CD4-positive, alpha-beta memory T cell (primary cell): ENCODE measurements at places on chromosomes 12 and 14. TPM values are rescaled to one million over a fixed set of nuclear protein-coding genes. Genes with fewer than 3 reads are reported as not detected.

- DNase-seq = no peak
These were observed 21.5 kb downstream of the CACNA2D4 start for GRCh38 chr12:1896964-1897363.

GRCh38 chr14:55752580-55753390 is 172.8 kb downstream of the KTN1 start:
- no peak for DNase-seq

DNA sequence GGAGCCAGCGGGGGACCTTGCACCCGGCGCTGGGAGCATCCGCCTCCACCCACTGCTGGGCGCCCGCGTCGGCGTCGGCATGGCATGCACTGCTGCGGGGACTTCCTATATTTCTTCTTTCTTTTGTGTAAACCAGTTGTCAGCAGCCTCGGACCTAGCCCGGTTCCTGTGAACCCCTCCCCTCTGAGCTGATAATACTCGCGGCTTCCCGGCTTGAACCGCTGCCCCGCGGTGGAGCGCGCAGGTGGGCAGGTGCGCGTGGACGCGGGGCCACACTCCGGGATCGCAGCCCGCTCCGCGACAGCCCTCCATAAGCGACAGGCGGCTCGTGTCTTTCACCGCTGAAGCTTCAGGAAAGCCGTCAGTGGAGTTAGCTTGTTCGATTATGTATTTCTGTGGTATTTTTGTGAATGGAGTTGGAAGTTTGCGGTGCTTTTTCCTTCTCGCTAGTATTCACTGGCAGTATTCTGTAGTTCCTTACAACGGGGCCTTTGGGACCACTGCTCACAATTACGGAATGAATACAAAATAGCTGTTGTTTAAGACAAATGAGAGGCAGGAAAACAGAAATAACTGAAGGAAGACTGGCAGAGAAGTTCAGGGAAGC is 870 bp downstream of the BMAL2 start:
- DNase-seq = peak; percentile 17

DNA sequence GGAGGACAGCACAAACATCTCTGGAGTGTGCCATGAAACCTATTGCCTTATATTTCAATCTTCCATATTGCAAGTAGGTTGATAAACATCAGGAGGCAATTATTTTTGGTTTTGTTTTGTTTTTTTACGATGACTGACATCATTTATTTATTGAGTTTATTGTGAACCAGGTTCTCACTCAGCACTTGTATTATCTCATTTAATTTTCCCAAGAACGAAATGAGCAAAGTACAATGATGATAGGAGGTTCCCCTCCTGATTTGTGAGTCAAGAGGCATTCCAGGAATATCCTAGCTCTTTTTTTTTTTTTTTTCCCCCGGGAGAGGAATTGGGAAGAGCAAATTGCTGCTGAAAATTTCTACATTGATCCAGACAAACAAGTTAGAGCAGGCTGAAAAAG is 4.7 kb downstream of the SOCS2 start:
- no peak for DNase-seq

DNA sequence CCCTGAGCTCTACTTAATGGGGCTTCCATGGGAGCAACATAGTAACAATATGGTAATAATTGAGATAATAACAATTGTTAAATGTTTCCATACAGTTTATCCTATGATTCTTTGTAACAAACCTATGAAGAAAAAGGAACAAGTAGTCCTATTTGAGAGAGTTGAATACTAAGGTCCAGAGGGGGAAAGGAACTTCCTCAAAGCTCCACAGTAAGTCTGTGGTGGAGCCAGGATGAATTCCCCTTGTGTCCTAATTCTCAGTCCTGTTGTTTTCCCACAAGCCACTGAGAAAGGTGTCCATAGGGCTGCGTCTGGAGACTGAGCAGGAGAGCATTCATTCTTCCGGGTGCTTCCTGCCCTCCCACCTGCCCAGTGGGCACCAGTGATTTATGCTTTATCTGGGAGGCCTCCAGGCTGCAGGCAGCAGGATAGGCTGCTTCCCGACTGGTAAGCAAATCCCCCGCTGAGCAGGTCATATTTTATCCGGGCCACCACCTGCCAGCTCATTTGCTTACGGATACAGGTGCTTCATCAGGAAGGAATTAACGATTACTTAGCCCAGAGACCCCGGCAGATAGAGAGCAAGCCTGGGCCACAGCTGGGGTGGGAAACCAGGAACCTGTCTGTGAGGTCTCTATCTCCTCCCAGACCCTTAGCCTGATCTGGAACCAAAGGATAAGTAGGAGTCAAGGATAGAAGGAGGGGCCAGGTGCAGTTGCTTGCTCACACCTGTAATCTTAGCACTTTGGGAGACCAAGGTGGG is 33.9 kb upstream of the FAM222A start:
- no peak for DNase-seq

GRCh38 chr14:39228509-39229221 is 5.0 kb upstream of the MIA2 start:
- no peak for DNase-seq

- DNase-seq = no peak
These were observed 794.8 kb upstream of the SEL1L start for GRCh38 chr14:82328442-82328841.

DNA sequence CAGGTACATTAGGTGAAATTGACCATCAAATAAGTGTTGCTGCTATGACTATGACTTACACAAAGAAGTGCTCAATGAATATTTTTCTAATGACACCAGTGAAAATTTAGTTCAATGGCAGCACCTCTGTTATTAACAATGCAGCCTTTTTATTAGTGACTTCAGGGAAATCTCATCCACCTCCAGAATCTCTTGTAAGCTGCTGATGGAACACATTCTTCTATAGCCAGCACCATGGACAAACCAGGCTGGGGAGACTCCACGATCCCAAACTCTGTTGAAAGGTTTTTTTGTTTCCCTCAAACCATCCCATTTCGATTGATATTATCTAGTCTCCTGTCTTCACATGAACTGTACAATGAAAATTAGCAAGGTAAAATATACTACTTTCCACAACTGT is 265.9 kb downstream of the ITPR2 start:
- no peak for DNase-seq

- DNase-seq = peak; percentile 23
These were observed 693 bp downstream of the MAP3K9 start for GRCh38 chr14:70808416-70809224.

DNA sequence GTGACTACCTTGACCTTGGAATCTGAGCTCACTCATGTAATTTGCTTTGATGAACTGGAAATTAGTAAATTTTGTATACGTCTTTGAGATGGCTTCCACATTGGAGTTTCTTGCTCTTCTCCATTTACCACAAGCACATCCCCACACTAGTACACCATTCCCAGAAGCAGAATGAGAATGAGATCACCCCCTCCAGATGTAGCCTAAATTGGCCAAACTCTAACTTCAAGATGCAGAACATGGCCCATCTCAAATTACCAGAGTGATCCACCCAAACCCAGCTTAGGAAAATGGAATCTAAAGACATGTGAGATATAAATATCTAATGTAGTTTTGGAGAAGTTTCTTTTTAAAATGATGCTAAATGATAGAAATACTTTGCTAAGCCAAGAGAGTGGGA is 9.5 kb upstream of the TAS2R20 start:
- no peak for DNase-seq

- no peak for DNase-seq
These were observed 1133.8 kb upstream of the SEL1L start for GRCh38 chr14:82667501-82667900.

DNA sequence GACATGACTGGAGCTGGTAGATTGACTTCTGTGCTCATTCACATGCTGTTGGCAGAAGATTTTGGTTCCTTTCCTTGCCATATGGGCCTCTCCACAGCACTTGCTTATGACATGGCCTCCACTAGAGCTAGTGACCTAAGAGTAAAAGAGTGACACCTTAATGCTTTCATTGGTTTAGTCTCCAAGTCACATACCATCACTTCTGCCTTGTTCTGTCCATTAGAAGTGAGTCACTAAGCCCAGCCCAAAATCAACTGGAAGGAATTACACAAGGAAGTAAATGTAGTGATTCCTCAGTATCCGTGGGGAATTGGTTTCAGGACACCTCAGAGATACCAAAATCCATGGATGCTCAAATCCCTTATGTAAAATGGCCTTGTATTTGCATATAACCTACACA is 81.3 kb downstream of the PPHLN1 start:
- no peak for DNase-seq

DNA sequence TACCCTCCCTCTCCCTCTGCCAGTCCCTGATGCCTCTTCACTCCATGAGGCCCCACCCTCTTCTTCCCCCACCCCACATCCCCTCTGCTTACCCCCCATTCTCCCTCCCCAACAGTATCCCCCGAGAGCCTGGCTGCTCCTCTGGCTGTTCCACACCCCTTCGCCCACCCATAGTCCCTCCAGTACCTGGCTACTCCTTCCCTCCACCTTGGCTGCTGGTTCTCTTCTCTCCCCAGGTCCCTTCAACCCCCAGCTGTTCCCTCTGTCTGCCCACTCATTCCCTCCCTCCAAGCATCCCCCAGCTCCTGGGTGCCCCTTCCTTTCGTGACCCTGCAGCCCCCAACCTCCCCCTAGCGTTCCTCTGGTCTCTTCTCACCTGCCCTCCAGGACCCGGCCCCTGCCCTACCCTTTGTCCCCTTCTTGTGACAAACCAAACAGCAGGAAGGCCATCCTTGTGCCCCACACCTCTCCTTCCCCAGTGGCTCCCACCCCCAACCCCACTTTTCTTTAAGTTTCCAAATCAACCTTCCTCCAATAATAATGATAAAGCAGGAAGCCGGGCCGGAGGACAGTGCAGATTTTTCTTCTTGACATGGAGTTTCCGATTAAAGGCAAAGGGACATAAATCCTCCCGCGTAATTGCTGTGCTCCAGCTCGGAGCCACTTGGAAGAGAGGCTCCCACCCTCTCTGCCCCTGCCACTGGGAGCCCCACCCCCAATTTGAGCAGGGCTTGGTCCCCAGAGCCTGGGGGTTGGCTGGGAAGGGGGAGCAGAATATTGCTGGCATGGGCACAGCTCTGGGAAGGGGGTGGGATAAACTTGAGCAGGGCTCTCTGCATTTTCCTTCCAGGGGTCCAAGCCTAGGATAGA is 40.0 kb downstream of the SMUG1 start:
- DNase-seq = no peak

GRCh38 chr14:33742166-33742565 is 208.7 kb downstream of the EGLN3 start:
- no peak for DNase-seq

GRCh38 chr14:78157494-78158437 is 12.4 kb upstream of the NRXN3 start:
- no peak for DNase-seq

- DNase-seq = no peak
These were observed 28.8 kb upstream of the C2CD5 start for GRCh38 chr12:22573181-22573580.

- DNase-seq = no peak
These were observed 12.2 kb downstream of the ORAI1 start for GRCh38 chr12:121638298-121639202.

DNA sequence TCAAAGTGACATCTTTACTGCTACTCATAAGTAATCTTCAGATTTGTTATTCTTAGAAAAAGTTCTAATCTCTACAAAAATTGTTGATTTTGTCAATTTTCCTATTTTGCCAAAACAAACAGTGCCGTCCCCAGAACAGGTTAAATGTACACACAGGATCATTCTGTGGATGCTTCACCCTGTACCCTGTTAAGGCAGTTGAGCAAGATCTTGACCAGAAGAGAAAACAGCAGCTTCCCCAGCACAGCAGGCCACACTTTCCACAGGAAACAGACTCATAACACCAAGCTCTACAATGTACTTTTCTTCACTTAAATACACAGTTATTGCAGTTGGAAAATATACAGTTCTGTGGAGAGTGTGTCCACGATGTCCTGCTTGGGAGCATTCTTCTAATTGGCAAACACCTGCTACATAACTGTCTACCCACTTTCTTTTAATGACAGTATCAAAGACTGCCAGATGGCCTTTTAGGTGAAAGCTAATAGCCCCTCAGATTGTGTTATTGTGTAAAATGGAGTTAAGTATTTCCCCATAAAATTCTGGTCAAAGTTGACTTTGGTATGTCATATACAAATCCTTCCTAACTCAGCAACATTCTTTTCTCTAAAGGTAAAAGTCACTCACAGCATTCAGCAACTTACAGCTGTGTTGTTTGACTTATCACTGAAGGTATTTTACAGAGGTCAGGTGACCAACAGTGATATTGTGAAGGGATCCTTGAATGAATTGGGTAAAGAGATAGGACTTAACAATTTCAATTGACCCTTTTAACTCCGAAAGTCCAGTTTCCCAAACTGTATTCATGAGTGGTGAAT is 77.0 kb downstream of the SEC23A start:
- no peak for DNase-seq

GRCh38 chr14:28280997-28281598 is 485.5 kb upstream of the FOXG1 start:
- no peak for DNase-seq

DNA sequence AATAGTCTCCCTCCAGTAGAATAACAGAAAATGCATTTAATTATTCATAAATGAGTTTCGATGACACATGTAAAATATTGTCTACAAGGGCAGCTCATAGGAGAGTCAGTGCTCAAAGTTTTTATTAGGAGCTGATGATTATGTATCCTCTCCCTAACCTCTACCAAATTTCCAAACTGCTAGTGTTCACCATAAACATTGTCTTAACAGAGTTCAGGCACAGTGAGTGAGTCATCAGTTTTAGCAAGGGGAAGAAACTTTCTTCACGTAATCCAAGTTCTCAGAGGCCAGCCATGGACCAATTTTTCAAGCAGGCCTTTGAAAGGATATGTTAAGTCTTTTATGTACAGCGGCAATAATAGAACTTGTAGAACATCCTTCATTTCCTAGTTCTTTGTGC is 649.2 kb upstream of the MIS18BP1 start:
- DNase-seq = no peak

DNA sequence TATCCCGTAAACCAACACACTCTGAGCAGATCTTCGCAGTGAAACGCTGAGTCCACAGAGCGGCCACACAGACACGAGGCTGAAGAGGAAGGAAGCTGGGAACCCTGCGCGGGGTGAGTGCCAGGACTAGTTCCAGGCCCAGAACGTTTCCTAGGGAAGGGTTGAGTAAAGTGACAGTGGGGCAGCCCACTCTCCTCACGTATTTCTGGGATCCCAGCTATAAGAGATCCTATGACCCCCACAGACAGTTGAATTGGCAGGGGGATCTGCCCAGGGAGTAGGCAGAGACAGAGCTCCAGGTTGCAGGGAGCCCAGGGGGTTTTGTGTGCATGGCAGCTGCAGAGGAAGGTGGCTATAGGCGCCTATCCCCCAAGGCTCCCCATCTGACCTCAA is 51.1 kb downstream of the GTF2A1 start:
- DNase-seq = peak; percentile 6

Gene AMHR2
- not detected for total RNA-seq

Gene ADAMTS20
- total RNA-seq = not detected

Gene KRT2
- total RNA-seq = 0.23 TPM

Gene OR6C65
- not detected for total RNA-seq

Gene KRT72
- 8.4 TPM for total RNA-seq

Gene OR5AU1
- total RNA-seq = not detected

Gene ANKRD13A
- 99.5 TPM for total RNA-seq

Gene OAS2
- 77.4 TPM for total RNA-seq

Gene SYNDIG1L
- total RNA-seq = not detected

Gene GPR132
- total RNA-seq = 47.3 TPM

Gene ABHD12B
- not detected for total RNA-seq
